ENCODE measurements at places on chromosomes 3 and 15.

DNA sequence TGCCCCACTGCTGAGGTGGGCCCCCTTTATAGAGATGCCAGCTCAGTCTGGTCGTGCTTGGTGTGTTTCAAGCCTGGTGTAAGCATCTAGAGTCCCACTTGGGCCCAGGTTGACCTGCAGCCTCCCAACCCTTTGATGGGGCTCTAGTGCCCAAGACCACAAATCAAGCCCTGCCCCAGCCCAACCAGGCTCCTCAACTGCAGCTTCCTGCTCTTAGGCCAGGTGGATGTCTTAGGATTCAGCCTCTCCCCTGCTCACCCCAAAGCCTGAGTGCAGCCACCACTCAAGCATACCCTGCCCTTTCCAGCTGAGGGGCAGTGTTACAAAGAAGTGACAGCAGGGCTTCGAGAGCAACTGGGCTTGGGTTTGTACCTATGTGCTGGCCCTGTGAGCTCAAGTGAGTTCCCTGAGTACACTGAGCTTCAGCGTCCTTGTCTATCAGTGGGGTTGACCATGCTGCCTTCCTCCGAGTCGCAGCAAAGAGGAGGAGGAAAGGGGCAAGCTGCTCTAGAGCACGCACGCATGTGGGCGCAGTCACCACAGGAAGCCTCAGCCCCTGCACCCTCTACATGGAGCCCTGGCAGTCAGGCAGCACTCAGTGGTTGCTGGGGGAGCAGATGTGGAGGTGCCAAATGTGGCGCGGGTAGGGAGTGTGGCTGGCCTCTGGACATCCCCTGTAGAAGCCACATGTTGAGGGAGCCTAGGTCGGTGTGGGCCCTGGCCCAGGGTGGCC is 120.7 kb downstream of the EEFSEC start:
- DNase-seq: no peak

DNA sequence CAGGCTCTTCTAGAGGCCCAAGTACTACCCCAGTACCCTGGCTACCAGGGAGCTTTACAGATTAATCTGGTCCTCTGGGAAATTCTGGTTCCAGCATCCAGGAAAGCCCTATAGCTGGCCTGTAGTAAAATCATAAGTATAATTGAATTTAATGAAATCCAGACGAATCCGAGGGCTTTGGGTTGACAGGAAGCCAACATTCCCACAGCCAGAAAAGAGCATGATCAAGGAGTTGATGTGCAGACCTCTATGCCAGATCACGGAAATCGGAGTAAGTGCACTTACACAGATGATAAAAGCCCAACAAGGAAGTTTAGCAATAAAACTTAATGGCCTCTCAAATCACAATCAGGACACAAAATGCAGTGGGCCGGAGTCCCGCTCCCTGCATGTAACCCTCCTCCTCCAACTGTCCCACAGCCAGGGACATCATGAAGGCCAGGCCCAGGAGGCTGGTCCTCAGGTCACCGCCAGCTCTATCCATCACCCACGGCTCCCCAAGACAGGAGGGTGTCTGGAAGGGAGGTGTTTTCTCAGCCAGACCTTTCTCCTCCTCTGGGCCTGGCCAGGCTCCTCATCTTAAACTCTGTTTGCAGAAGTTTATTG is 62.8 kb upstream of the SEC22A start:
- DNase-seq: peak; percentile 44

GRCh38 chr15:57030011-57030410 is 111.6 kb downstream of the TCF12 start:
- no peak for DNase-seq

DNA sequence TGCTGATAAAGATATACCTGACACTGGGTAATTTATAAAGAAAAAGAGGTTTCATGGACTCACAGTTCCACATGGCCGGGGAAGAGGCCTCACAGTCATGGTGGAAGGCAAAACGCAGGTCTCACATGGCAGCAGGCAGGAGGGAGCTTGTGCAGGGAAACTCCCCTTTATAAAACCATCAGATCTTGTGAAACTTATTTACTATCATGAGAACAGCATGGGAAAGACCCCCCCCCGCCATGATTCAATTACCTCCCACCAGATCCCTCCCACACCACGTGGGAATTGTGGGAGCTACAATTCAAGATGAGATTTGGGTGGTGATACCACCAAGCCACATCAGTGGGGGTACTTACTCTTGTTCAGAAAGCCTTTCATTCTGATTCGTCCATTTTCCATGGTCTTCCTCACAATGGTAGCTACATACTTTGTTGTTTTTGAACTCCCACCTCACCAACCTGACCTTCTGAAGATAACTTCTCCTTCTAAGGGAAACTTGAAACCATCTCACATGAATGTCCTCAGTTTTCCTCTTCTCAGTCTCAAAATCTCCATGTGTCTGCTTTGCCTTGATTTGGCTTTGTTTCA is 275.6 kb upstream of the PROK2 start:
- no peak for DNase-seq

GRCh38 chr3:48194446-48195071 is 6.3 kb upstream of the CDC25A start:
- peak; percentile 67 for DNase-seq

DNA sequence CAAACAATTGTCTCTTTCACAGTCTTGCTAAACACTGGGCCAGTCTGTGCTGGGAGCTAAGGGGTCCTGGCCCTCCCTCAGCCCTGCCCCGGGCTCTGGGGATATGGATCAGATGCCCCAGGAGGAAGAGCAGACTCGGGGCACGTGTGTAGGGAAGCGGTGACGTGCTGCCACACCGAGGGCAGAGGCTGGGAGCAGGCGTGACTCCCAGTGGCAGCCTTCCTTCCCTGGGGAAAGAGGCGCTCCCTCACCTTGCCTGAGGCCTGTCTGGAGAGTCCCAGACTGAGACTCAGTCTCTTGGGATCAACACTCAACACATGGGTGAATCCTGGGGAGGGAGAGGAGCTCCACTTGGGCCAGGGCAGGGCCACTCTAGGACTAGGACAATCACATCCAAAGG is 54.1 kb upstream of the GRIP2 start:
- no peak for DNase-seq

DNA sequence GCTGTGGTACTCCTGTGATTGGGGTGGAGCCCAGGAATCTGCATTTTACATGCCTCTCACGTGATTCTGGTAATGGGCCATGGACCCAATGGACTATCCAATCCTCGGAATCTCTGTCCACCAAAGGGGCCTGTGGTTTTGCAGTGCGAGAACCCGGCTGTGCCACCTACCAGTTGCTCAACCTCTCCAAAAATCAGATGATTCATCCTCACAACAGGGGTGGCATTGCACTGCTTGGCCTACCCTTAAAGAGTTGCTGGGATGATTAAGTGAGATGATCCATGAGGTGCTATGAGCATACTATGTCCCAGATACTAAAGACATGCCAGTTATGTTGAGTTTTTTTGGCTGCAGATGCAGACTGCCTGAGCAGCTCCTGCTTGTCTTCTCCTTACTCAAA is 5.1 kb downstream of the ANP32A start:
- peak; percentile 42 for DNase-seq

GRCh38 chr3:197549261-197549885 is 6.4 kb downstream of the BDH1 start:
- DNase-seq: no peak

DNA sequence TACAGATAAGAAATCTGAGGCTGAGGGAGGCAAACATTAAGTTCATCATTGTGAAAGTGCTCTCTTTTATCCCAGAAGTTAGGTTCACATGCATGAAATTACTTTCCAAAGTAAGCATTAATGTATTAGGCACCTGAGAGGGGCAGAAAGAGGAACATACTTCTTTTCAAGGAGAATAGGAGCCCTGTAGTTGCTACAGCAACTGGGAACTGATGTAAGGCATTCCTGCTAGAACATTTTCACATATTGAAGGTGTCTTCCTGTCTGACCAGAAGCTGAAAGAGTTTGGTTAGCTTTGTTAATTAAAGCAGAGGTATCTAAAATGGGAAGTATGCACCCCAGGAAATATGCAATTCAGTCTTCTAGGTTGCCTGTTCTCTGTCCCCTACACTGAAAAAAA is 65.5 kb upstream of the ZBTB20 start:
- no peak for DNase-seq

GRCh38 chr3:53501178-53501577 is 6.8 kb downstream of the CACNA1D start:
- DNase-seq: no peak

- DNase-seq: peak; percentile 6
Measured at GRCh38 chr15:72387741-72388140, 10.4 kb upstream of the TMEM202 start.

GRCh38 chr3:119302697-119303551 is 8.7 kb downstream of the ARHGAP31 start:
- DNase-seq: peak; percentile 53

DNA sequence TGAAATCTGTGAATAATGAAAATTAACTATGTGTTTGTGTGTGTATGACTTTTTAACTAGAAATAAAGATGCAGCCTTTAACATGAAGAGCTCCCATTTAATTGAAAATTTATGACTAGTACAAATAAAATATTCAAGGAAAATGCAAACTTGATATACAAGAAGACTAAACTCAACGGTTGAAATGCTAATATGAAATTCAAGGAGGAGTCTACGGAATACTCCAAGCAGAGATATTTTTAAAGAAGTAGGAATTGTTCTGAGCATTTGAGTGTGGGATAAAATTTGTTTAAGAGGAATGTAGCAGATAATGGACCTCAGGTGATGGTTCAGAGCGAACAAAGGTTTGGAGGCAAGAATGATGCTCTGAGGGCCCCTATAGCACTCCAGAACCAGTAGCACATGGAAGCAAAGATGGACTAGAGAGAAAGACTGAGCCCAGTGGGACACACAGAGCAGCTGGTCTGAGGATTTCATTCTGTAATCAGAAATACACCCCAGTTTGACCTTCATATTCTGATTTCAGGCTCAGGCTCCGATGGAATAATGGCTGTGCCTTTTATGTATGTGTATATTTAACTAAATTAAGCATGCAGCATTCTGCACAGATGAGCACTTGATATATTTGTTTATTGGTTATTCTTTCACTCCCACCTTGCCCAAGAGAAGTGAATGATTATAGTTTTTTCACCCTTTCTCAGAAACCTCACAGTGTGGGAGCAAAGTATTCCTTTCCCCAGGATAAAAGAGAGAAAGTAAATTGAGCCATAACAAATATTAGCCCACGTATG is 227.1 kb downstream of the ZPLD1 start:
- no peak for DNase-seq

- no peak for DNase-seq
Measured at GRCh38 chr3:115685097-115685496, 61.8 kb downstream of the GAP43 start.

DNA sequence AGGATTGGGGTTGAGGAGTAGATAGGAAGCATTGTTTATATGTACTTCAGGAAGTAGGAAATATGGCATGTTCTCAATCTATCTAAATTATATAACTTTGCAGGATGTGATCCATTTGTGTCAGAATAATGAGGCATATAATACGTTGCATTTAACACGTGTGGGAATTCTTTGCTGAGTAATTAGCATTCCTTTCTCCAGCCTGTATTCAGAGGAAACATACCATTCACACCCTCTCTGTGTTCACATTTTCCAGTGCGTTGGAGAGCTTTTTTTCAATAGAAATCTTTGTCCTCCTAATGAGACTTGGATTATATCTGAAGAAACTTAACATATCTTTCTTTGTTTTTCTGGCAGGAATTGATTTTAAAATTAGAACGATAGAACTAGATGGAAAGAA is 33.0 kb upstream of the APH1B start:
- peak; percentile 48 for DNase-seq

GRCh38 chr3:196969660-196970546 is 1.3 kb upstream of the PIGZ start:
- peak; percentile 61 for DNase-seq

DNA sequence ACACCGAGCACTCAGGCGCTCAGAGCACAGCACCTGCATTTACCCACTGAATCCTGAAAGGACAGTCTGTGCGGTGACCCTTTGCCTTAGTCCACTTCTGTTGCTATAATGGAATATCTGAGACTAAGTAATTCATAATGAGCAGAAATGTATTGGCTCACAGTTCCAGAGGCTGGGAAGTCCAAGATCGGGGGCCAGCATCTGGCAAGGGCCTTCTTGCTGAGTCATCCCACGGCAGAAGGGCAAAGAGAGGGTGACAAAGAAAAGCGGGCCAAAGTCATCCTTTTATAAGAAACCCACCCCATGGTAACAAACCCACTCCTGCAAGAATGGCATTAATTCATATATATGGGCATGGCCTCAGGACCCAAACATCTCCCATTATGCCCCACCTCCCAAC is 27.7 kb downstream of the POC1A start:
- no peak for DNase-seq

DNA sequence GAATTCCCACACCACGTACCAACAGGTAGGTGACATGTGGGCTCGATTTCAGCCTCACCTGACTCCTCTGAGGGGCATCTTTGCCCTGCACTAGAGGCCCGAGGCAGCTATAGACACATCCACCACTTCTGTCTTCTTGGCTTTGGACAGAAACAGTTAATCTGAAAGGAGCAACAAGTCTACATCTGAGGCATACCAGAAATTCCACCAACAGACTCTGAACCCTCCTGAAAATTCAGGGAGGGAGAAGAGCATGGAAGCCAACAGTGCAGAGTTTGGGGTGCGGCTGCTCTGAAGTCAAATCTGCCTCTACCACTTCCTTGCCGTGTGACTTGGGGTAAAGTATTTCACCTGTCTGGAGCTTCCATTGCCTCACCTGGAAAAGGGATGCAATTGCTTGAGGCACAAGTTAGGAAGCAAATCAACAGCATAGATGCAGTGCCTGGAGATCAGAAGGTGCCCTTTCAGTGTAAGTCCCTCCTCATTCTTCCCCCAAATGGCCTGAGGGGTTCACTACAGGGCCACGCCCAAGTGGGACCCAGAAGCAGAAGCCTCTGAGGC is 119.8 kb downstream of the SHQ1 start:
- no peak for DNase-seq

DNA sequence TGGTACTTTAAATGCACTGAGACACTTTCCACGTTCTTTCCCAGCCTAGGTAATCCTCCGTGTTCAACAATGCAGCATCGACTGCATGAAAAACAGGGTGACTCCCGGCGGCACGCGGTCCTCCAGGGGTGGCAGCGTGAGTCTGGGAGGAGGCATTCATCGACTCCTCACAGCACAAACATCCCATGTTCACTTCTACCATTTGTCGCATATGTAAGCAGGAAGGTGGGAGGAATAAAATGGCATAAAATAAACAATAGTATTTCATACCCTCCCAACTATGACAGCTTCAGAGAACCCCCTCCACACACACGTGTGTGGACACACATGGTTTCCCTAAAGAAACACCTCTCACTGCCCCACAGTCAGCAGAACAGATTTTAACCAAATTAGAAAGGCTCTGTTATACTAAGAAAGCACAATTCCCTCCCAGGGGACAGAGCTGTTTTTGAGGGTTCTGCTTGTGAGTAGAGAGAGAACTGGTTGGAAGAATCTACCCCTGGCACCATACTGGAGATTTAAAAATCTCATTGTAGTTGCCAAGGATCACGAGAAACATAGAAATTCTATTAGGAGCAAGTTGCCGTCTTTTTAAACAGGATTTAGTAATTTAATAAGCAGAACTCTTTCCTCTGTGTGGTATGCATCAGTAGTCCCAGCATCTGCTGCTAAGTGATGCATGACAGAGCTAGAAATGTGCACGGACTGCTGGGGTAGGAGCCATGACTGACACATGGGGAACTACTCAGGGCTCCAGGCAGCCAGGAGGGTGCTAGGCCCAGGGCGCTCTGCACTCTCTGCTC is 6.0 kb downstream of the FAM43A start:
- DNase-seq: peak; percentile 10

Measured in EH (cell line).